NCI-H1092 treated with DMSO at 0.1 percent for 48 hours (cell line): ENCODE measurements at places on chromosomes 5 and 9.

- DNase-seq, result no peak
Measured at GRCh38 chr9:14260101-14260500, 53.8 kb downstream of the NFIB start.

DNA sequence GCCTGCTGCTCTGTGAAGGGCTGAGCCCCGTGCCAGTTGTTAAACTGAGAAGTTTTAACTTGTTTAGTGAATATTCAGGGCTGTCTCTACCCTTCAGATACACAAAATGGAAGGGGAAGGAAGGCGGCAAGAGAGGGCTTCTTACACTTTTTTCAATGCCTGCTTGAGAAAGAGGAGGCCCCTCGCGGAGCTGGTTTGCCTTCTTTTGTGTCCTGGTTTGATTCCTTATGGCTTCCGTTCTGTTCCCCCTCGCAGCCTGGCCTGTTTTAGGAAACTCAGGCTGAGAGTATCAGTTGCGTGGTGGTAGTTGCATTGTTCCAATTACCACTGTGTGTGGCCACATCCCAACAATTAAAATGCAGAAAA is 1.0 kb downstream of the FAM53C start:
- no peak for DNase-seq

DNA sequence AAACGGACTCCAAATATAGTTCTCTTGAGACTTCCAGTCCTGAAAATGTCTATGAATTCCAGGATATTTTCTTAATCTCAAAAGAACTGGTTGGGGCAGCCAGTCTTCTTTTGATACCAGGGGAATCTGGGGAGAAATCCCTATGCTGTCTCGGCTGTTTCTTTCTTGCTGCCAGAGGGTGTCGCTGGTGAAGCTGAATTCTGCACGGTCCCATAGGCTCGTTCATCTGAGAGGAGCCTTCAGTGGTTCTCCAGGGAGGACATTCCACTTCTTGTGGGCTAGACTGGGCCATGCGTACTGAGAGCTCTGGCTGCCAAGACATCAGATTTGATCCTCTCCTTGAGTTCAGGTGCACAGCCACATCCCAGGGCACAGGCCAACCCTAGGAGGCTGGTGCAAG is 155.0 kb upstream of the CLINT1 start:
- no peak for DNase-seq

DNA sequence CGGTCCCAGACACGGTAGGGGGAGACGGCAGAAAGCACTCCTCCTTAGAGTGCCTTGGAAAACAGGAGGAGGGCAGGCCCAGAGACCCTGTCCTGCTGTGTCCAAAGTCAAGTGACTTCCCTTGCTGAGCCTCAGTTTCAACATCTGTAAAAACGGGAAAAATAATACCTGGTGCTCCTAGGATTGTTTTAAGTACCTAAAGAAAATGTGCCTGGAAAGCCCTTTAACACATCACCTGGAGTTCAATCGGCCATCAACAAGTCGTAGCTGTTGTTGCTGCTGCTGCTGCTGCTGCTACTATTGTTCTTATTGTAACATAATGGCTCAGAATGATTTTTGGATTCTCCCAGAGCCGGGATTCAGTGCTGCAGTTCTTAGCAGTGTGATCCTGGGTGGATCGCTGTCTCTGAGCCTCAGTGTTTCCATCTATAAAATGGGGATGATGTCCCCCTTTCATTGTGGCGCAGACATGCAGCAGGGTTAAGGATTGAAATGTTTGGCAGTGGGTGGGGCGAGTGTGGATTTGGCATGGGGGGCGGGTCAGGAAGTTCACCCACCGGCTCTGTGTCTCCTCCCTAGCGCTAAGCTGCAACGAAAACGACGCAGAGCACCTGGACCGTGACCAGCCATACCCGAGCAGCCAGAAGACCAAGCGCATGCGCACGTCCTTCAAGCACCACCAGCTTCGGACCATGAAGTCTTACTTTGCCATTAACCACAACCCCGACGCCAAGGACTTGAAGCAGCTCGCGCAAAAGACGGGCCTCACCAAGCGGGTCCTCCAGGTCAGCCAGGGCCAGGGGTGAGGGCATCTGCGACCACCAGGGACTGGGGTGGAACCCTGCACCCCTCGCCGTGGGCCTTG is 9.2 kb downstream of the LHX2 start:
- no peak for DNase-seq

GRCh38 chr9:27726244-27727081 is 153.2 kb upstream of the C9orf72 start:
- peak; percentile 88 for DNase-seq

- DNase-seq, result no peak
Measured at GRCh38 chr5:68195137-68195536, 20.4 kb upstream of the PIK3R1 start.

DNA sequence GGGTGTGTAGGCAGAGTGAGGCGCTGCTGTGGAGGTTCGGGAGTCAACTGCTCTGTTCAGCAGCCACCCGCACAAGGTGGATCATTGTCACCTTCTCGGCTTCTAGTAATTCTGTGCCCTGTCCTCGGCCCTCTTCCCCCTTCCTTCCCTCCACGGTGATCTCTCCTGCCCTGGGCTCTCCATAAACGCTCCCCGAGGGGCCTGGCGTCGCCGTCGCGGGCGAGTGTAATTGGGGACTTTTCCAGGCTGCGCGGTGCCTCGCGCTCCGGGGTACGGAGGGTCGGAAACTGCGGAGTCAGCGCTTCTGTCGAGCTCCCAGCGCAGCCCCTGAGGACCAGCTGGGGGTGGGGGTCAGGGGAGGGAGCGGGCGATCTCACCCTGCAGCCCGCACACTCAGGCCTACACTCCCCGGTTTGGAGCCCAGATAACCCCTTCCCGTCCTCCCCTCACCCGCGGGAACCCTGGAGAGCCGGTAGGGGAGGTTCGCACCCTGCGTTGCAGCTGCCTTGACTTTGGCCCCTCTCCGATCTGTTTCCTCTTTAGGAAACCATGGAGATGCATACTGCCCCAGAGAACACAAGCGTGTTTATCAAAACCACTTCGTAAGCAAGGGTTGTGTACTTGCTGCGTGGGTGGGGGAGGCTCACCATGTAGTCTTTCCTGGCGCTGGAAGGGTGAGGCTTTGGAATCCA is 188.3 kb upstream of the ZNF618 start:
- peak; percentile 30 for DNase-seq

- DNase-seq, result no peak
Measured at GRCh38 chr9:97559111-97559514, 57.6 kb downstream of the TMOD1 start.

DNA sequence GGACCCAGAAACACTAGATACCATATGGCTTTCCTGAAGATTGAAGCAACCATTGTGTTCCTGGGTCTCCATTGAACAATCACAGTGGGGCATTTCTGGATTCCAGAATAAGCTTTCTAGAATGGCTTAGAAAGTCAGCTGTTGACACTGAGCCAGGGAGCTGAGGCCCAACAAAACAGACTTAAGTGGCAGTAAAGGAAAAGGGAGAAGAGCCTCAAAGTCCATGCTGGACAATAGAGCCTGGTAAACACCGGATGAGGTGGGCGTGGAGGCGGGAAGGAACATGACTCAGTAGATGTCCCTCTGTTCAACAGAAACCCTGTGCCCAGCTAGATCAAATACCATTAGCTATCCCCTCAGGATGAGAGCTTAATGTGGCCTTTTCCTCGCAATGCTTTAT is 14.8 kb downstream of the SPARC start:
- DNase-seq, result no peak

DNA sequence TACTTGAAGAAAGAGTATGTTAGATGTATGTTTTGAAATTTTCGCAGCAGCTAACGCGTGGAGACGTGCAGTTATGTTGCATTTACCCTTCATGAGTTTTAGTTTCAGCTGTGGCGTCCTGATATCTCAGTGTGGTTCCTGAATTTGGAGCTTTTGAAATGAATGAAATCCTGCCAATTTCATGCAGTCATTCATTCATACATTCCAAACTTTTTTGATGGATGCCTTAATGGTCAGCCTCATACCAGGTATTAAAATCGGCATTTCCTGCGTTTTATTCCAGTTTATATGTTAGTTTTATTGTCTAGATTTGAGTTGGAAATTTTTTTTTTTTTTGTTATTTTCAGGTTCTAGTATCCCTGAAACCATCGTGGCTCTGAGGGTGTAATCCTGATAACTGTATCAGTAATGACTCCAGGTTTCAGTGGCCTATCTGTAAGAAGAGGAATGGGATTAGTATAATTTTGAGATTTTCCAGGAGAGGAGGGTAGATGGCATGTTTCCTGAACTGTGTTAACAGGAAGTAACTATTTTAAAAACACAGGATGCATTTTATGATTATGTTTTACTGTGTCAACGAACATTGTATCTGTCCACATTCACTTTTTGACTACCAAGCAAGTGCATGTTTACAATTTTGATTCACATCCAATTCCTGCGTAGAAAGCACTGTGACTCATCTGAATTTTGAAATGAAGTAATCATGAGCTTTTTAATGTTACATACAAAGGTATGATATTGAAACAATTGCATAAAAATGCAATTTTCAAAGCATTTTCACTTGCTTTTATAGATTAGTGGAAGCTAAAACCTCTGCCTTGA is 1.0 kb downstream of the FOCAD start:
- no peak for DNase-seq
